Natural killer cell treated with Interleukin-12 subunit alpha and Interleukin-12 subunit beta and Interleukin-15 and Interleukin-18, amount 100 ng/mL, for 72 hours (primary cell): ENCODE measurements at places on chromosomes 2 and 18.

- DNase-seq = no peak
Measured at GRCh38 chr2:109207176-109207575, 78.2 kb downstream of the SH3RF3 start.

DNA sequence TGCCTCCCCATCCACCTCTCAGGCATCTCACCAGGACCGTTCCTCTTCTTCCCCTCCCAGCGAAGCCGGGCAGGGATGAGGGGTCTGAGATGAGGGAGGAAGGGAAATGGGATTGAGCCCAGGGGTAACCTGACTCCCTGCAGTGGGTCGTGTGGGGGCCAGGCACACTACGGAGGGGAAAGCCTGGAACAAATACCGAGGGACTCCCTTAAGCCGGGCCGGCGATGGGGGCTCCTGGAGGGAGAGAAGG, 250 bp upstream of the SPEG start:
- no peak for DNase-seq

DNA sequence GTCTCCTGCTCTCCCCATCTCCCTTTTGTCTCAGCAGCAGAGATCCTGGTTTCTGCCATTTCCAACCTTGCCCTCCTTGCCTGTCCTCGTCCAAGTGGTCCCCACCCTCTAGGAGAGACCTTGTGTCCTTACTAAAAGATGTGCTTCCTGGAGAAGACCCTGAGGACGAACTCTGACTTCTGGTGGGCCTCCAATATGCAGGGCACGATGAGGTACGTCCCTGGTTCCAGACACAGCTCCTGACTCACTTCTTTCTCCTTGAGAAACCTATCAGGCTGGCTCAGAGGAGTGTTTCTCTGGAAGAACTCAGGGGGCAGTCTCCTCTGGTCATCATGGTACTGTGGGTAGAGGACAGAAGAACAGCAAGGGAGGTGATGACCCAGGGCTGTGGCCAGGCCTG, 28.2 kb downstream of the CAPN14 start:
- no peak for DNase-seq

DNA sequence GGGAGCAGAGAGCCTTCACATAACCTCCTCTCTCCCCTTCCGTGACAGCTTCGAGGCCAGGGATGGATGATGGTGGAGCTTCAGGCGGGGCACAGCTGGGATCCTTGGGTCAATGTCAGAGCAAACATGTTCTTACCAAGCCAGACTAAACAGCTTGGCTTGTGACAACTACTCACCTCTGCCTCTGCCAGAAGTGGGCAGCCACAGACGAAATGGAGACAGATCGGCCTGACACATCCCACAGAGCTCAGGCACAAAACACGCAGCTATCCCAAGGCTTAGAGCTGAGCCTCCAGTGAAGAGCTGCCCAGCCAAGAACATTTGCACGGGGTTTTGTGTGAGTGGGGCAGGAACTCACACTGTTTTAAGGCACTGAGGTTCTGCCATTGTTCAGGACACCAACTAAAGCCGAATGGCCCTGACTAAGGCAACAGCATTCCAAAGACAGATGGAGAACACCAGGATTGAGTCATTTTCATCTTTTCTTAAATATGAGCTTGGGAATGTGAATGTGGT, 12.8 kb downstream of the PXDN start:
- no peak for DNase-seq

DNA sequence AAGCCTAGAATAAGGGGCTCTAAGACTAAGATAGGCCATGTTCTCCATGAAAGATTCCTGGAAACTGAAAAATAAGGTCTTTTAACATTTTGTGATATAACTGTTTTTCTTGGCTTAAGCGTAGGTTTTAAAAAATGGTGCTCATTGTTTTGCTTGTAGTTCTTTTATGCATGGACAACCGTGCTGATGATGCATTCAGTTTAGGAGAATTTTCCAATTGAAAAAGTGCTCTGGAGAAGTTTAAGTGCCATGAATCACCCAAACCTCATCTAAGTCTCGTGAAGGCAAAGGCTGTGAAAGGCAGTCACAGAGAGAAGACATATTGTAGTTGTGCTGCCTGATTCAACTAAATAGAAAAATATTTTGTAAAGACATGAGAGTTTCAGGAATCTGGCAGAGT, 111.8 kb upstream of the GAREM1 start:
- no peak for DNase-seq

DNA sequence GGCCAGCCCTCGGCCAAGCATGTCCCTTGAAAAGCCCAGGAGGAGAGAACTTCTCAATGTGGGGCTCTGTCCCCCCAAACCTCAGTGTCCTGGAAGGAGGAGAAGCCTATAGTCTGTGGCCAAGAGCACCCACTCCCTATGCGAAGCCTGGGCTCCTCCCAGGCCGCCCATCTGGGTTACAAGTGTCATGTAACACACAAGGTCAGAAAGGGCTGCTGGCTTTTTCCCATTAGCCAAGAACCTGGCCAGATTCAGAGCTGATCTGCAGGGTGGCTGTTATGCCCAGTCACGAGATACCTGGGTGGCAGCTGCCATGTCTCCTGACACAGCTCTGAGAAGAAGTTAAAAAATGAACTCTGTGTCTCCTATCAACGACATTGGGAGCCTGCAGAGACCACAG, 170.7 kb downstream of the TNS1 start:
- DNase-seq = no peak

GRCh38 chr2:226544596-226545210, 254.9 kb downstream of the IRS1 start:
- no peak for DNase-seq

DNA sequence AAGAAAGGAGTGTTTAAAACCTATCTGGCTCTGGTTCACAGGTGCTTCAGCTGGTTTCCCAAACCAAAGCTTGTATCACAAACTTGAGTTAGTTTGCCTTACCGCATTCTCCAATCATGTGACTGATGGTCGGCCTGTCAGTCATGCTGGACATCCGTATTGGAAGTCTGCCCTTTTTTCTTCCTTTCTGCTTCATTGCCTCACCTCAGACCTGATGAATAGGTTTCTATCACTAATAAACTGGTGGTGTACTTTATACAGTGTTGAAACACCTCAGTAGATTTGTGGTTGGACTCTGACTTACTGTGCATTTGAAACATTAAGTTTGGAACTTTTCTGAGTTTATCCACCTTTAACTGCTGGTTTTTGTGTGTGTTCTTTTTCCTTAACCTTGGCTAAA, 84.1 kb downstream of the R3HDM1 start:
- no peak for DNase-seq

GRCh38 chr18:36153203-36153602, 23.5 kb downstream of the ELP2 start:
- DNase-seq = no peak

DNA sequence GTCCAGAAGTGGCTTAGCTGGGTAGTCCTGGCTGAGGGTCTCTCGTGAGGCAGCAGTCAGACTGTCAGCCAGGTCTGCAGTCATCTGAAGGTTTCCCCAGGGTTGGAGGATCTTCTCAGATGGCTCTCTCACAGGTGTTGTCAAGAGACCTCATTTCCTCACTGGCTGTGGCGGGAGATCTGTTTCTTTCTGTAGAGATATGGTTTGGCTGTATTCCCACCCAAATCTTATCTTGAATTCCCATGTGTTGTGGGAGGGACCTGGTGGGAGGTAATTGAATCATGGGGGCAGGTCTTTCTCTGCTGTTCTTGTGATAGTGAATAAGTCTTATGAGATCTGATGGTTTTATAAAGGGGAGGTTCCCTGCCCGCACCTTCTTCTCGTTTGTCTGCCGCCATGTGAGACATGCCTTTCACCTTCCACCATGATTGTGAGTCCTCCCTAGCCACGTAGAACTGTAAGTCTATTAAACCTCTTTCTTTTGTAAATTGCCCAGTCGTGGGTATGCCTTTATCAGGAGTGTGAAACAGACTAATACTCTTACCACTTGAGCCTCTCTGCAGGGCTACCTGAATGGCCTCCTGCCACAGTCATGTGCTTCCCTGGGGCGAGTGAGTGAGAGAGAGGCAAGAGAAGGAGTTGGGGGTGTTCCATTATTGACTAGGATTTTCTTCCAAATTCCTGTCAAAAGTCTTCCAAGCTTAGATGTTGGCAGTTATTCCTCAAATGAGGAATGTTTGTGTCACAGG, 23.6 kb downstream of the MALT1 start:
- DNase-seq = no peak

- DNase-seq = no peak
Measured at GRCh38 chr2:31384771-31385276, 29.7 kb downstream of the XDH start.

DNA sequence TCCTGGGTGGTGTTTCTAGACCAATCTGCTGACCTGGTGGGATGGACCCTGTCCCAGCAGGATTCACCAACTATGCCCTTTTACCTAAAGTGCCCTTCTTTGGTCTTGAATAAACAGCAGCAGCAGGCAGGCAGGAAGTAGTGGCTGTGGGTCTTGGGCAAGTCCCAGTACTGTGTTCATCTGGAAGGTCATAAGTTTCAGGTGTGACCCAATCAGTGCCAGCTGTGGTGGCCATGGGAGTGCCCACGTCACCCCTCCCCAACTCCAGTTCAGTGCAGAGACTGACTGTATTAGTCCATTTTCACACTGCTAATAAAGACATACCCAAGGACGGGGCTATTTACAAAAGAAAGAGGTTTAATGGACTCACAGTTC, 148.3 kb upstream of the SRD5A2 start:
- no peak for DNase-seq

DNA sequence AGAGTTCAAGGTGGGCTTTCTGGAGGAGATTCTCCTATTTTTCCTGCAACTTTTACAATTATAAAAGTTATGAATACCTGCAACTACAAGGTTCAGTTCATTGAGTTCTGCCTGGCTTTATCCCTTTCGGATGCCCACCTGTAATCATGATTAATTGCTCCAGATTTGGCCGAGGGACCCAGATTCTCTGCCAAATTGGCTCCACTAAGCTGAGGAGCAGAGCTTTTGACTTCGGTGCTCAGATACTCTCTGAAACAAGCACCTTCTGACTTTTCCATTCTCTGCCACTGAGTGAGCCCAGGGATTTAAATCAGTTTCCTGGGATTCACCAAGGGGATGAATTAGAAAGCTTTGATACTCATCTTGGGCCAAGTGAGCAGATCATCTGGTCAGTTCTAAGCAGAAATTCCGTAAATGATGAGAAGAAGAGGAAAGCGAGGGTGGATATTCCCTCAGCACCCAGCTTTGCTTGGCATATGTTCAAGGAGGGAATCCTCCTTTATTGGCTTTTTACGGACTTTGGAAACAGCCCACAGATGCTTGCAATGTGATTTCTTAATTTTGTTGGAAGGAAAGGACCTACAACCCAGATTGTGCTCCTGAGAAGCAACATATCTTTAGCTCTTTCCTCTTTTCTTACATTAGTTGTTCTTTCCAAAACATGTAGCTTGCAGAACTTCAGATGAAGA, 179.2 kb downstream of the SETBP1 start:
- DNase-seq = no peak

- DNase-seq = no peak
Measured at GRCh38 chr18:12021596-12021995, 40.3 kb downstream of the IMPA2 start.

DNA sequence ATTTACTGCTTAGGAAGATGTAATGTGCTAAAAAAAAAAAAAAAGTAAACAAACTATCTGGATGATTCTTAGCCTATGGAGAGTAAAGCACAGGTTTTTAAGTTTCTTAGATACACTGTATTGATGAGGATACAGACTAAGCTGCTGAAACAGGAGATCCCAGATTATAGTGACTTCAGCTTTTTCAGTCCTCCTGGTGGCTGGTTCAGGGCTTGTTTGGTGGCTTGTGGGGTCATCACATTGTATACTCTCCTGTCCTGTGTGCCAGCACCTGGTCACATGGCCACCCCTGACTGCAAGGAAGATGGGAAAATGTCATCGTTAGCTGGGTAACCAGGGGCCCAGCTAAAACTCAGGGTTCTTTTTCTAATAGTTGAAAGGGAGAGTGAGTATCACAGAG, 31.4 kb downstream of the RAB31 start:
- DNase-seq = no peak

DNA sequence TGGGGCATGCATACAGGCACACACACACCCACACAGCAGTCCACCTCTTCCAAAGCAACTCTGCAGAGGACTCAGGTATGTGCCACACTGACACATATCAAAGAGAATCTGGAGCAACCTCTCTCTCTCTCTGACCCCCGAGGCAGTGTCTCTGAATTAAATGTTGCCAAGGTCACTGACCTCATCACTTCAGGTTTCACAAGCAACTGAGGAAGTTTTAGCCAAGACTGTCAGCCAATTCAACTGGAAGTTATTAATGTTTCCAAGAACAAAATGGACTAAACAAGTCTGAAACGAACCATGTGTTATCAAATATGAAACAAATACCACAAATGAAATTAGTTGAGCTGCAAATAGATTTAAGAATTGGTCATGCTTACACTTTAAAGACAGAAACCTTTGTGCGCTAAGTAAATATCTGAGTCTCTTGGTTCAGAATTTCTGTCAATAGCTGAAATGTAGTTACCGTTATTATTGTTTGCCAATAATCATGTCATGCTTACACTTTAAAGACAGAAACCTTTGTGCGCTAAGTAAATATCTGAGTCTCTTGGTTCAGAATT, 86.1 kb downstream of the SLC25A12 start:
- DNase-seq = no peak

DNA sequence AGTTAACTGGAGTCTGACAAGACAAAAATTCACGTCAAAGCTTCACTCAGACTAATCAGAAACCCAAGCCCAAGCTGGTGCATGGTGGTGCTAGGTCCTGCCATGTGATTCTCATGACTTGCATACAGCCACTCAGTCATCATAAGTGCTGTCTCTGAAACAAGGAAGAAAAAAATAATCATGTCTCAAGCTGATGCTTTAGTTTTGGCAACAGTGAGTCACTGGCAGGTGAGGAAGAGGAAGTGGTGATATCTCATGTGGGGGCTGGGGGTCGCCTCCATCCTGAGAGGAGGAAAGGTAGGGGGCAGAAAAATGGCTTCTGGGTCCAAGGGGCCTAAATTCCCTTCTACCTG, 136.3 kb downstream of the TMEM163 start:
- no peak for DNase-seq

DNA sequence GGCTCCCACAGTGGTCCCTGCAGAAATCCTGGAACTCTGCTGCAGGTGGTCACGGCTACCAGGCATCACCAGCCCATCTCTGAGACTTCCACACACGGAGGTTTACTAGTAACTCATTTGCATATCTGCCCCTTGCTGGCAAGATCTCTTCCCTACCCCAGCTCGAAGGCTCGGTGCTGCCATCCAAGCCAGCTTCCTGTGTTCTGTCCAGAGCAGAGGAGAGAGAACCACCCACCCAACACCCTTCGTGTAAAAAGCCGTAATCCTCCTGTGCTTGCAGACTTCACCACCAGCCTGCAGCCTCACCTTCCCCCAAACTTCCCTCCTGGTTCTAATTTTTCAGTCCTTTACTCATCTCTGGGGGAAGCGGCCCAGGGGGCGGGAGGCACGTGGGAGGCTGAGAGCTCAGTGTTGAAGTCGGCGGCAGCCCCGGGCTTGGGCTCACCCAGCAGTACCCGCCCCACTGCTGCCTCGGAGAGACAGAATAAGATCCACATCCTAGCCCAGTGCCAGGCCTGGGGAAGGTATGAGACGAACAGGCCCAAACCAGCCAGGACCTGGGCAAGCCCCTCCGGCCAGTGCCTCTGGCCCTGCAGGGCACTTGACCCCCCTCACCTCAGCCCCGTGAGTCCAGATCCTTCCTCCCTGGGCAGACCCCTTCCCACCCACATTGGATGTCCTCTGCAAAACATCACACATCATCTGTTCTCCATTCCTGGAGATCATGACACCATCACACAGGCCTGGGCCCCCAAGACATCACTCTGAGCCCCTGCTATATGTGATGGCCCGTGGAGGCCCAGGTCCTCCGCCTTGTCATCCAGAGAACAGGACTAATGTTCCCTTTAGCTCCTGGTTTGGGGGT, 145.8 kb upstream of the ID2 start:
- peak; percentile 66 for DNase-seq
